Hippocampal formation (tissue), 2 donors: ENCODE measurements at places on chromosomes 7 and 10.

GRCh38 chr10:115882021-115882420 lies 391.0 kb downstream of the GFRA1 start:
- DNase-seq, result no peak

GRCh38 chr10:21080261-21080660 lies 183.2 kb upstream of the NEBL start:
- DNase-seq, result no peak

- no peak for DNase-seq
Measured at GRCh38 chr7:130655286-130655685, 13.3 kb downstream of the COPG2 start.

DNA sequence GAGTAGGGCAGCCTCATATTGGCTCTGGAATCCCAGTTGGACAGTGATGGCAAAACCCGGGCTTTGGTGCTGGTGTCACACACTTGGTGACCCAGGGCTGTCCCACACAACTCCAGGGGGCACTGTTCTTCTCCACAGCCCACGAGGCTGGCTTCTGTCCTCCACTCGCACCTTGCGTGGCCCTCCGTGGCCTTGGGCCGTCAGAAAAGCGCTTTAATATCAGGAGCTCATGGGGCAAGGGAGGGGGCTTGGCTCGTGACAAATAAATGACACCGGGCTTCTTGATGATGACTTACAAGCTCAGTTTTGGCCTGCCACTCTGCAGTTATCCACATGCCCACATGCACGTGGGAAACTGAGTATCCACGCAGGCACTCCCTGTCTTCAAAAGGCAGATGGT lies 8.1 kb downstream of the DOCK1 start:
- DNase-seq, result no peak

- DNase-seq, result no peak
Measured at GRCh38 chr7:1943326-1943725, 273.2 kb downstream of the ELFN1 start.

- DNase-seq, result no peak
Measured at GRCh38 chr10:74262856-74263255, 111.8 kb downstream of the ADK start.

GRCh38 chr7:154627646-154628290 lies 375.2 kb downstream of the PAXIP1 start:
- no peak for DNase-seq

DNA sequence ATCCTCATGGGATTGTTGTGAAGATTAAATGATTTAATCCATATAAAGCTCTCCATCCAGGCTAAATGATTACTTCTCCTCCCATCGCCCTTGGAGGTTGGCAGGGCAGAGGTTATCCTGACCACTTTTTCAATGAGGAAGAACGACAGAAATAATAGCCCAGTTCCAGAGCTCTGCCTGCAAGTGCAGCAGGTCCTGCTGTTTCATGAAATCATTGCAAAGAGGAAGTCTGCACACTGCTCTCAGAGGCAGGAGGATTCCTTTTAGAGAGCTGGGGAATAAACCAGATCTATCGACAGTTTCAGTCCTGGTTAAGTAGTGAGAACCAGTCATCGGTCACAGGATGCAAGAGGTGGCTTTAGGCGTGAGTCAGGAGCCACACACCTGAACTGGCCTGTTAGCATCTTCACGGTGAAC lies 25.0 kb upstream of the CDH23 start:
- DNase-seq, result no peak

- no peak for DNase-seq
Measured at GRCh38 chr7:94912085-94912484, 4.7 kb downstream of the PPP1R9A start.

DNA sequence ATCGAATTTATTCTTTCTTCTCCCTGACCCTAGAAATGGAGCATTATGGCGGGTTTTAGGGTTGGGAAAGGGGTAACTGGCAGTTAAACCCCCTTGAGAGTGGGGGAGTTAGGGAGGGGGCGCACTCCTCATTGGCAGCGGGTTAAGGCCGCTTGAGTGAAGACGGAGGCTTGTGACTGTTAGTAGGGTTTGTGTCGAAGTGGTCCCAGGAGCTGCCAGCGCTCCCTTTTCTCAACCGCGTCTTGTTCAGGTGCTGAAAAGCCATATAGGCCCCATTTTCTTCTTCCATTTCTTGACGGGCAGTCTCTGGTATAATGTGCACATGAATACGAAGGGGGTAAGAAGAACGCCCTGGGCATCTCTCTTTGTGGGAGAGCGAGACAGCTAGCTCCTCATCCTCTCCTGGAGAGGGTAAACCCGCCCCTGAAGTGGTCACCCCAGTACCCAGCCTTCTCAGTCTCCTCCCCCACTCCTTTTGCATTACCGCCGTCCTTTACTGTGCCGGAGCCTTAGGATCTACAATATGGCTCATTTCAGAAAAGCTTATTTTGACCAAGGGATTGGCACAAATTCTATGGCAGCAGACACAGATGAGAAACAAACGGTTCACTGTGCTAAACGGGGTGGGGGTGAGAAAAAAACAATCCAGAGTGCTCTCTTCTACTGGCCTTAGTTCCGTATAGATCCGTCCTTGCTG lies 836 bp downstream of the KMT2E start:
- peak; percentile 61 for DNase-seq

GRCh38 chr10:125687507-125688185 lies 4.7 kb upstream of the TEX36 start:
- no peak for DNase-seq

DNA sequence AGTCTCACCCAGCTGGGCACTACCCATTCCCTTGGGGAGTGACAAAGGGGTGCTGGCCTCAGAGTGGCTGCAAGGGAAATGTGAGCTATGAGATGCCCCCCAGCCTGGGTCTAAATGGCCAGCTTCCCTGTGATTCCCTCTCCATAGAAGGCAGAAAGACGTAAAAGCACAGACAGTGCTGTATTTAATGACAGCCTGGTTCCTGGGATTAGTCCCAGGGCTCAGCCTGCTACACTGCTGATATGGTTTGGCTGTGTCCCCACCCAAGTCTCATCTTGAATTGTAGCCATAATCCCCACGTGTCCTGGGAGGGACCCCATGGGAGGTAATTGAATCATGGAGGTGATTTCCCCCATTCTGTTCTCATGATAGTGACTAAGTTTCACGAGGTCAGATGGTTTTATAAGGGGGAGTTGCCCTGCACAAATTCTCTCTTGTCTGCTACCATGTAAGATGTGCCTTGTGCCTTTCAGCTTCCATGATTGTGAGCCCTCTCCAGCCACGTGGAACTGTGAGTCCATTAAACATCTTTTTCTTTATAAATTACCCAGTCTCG lies 23.9 kb upstream of the CALN1 start:
- DNase-seq, result no peak

- no peak for DNase-seq
Measured at GRCh38 chr10:121690152-121690848, 92.1 kb upstream of the FGFR2 start.

GRCh38 chr7:18901351-18901750 lies 216.1 kb downstream of the TWIST1 start:
- no peak for DNase-seq

DNA sequence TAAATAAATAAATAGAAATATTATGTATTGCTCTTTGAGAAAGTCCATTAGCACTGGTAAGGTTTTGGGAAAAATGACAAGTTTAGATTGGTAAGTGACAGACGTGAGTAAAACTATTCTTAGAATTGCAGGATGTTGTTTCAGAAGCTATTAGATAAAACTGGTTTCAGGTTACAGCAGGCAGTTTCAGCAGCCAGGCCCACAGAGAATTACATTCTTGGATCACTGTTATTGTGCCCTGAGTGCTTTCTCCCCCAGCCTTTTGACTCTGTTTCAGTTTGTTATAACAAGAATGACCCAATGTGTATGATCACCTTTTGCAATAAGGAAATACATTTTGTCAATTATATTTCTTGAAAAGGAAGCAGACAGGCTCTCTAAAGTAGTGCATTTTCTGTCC lies 86.5 kb downstream of the DKK1 start:
- DNase-seq, result no peak

- no peak for DNase-seq
Measured at GRCh38 chr10:91592266-91592975, 40.5 kb downstream of the PPP1R3C start.

- no peak for DNase-seq
Measured at GRCh38 chr7:78845155-78845554, 608.3 kb downstream of the MAGI2 start.

- no peak for DNase-seq
Measured at GRCh38 chr7:45894665-45895062, 6.4 kb downstream of the IGFBP1 start.

- DNase-seq, result no peak
Measured at GRCh38 chr10:1287971-1288401, 231.8 kb downstream of the WDR37 start.

DNA sequence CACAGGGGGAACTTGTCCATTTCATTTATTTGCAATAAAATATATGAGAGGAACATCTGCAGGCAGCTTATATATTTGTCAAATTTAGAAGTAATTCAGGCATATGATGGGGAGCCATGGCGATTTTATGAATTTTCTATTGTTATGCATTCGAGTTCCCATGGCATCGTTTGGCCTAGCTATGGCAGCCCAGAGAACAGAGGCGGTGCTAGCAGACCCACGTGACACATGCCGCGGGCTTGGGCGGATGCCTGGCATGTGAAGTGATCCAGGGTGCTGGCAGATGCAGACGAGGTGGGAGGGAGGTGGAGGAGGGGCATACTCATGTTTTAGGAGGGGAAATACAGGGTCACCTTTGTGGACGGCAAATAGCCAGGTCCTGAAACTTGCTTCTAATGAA lies 560.0 kb upstream of the GALNT17 start:
- no peak for DNase-seq

DNA sequence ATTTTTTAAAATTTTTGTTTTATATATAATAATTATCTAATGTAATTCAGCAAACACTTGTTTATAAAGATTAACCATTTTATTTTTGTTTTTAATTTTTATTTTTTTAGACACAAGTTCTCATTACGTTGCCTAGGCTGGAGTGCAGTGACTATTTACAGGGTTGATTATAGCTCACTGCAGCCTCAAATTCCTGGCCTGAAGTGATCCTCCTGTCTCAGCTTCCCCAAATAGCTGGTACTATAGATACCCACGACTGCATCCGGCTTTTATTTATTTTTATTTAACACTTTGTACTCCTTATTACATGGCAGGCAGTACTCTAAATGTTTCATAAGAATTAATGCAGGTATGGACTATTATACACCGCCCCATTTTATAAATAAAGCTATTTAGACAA lies 288.7 kb downstream of the MDFIC start:
- no peak for DNase-seq

GRCh38 chr10:50400694-50401093 lies 149.4 kb upstream of the ASAH2 start:
- no peak for DNase-seq

DNA sequence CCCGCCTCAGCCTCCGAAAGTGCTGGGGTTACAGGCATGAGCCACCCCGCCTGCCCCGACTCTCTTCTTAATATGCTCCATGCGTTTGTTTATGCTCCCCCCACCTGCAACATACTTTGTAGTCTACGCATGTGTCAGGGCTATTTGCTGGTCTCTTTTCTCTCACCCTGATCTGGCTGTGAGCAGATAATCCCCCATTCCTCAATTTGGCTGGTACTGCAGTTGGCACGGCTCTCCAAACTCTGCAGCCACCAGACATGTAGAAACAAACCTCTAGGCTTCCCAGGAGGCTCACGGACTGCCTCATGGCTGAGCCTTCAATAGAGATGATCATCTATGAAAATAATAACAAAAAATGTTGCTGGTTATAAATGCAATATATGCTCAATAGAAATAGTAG lies 540.3 kb upstream of the GALNT17 start:
- DNase-seq, result no peak

DNA sequence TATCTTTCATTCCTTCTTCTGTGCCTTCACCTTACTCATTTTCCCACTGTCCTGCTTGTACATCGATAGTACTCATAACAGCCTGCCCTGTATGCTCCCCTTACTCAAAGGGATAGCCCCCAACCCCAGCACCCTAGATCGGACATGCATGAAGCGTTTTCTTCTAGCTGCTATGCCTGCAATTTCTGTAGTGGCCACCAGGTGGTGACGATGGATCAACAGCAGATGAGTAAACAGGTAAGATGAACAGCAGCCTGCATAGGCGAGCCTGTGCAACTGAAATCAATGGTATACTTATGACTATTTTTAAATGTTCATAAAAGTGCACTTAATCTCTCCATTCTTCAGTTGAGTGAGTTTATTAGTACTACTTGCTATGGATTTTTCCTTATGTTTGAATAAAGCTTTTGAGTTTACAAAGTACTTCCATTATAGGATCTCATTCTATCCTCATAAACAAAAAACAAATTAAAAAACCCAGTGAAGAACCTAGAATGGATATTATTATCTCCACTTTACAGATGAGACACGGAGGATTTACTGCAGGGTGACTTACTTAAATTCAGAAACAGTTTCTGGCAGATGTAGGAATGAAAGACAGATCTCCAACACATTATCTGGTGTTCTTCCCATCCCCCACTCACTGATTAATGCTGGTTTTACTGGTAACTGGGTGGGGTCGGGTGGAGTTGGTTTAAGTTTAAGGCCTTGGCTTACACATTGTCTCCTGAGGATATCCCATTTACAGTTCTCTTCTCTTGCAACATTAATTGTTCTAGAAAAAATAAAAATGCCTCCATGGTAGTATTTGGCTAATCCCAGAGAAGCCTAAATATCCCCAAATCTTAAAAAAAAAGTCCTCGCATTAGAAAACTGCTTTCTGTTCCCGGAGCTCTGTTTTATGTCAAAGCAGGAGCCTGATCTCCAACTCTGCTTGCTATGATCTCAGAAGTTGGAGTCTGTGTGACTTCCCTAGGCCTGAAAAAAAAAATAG lies 222.1 kb downstream of the GLI3 start:
- no peak for DNase-seq

GRCh38 chr10:71727738-71728737 lies 8.5 kb upstream of the C10orf105 start:
- peak; percentile 18 for DNase-seq

DNA sequence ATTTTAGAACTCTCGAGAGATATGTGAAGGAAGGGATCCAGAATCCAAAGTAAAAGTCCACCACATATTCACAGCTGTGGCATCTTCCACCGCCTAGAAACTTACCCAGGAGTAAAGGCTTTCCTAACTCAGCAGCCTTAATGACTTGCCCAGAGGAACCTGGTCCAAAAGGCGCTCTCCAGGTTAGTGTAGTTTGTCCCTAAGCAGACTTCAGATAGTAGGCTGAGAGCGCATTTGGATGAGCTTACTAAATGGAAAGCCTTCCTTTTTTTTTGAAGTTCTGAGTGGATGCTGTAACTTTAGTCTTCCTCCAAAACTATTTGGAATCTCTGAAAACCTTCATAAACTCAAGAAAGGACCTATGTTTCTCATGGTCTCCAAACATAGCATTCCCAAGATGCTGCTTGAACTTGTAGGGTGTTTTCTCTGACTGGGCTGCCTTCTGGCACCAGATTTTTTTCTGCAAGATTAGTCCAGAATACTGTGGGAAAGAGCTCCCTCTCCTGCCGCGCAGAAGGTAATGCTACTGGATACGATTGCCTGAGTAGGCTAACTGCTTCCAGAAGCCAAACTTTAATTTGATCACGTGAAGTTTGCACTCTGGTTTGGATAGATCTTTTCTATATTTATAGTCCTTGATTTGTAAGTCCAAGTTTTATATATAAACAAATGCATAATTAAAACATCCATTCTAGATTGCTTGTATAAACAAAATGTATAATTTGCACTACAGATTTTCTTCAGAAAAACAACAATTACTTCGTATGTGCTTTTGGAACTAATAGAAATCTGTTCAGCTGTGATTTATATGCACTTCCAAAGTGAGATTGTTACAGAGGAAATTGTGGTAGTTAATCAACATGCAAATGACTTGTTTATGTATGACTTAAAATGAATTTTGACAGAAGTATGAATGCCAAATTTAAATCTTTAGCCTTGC lies 19.6 kb upstream of the GPR37 start:
- DNase-seq, result peak; percentile 84

GRCh38 chr10:20406281-20407104 lies 490.6 kb downstream of the NEBL start:
- peak; percentile 25 for DNase-seq

GRCh38 chr7:69429911-69430383 lies 168.3 kb upstream of the AUTS2 start:
- DNase-seq, result peak; percentile 36
